Left ventricle myocardium superior (tissue), 1 donor: ENCODE measurements at places on chromosomes 1 and 21. TPM values are rescaled to one million over a fixed set of nuclear protein-coding genes. Genes with fewer than 3 reads are reported as not detected.

The PTAFR gene
- total RNA-seq, result 2.2 TPM

DNA sequence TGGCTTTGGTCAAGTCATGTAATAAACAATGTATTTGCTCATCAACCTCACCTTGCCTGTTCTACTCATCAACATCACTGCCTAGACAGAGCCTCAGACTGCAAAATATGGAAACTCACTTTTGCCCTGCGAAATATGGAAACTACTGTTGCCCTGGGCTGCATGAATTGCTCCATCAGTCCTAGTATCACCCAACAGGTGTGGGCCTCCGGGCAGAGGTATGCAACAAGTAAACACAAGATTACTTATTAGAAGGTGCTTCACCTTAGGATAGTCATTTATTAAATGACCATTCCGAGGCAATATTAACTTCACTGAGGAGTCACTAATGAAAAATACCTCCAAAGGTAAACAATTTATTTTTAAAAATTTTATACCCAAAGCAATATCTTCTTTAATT is 286.7 kb downstream of the BACH1 start:
- DNase-seq, result no peak

- DNase-seq, result peak; percentile 70
Measured at GRCh38 chr1:36322786-36323635, 434 bp downstream of the EVA1B start.

- DNase-seq, result no peak
Measured at GRCh38 chr1:231527586-231528171, 790 bp upstream of the TSNAX start.

- no peak for DNase-seq
Measured at GRCh38 chr1:230609208-230609607, 33.1 kb upstream of the COG2 start.
